ENCODE measurements at places on chromosomes 3 and 15.

- no peak for DNase-seq
Measured at GRCh38 chr15:31177951-31178350, 76.4 kb upstream of the TRPM1 start.

DNA sequence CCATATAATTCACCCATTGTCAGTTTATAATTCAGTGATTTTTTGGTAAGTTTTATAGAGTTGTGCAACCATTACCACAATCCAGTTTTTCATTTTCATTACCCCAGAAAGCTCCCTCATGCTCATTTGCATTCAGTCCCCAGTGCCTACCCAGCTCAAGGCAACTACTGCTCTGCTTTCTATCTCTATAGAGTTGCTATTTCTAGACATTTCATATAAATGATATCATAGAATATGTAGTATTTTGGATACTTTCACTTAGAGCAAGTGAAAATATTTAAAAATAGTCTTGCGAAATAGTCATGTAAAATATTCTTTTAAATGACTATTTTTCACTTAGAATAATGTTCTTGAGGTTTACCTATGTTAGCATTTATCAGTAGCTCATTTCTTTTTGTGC is 42.1 kb downstream of the ZNF654 start:
- DNase-seq = no peak

DNA sequence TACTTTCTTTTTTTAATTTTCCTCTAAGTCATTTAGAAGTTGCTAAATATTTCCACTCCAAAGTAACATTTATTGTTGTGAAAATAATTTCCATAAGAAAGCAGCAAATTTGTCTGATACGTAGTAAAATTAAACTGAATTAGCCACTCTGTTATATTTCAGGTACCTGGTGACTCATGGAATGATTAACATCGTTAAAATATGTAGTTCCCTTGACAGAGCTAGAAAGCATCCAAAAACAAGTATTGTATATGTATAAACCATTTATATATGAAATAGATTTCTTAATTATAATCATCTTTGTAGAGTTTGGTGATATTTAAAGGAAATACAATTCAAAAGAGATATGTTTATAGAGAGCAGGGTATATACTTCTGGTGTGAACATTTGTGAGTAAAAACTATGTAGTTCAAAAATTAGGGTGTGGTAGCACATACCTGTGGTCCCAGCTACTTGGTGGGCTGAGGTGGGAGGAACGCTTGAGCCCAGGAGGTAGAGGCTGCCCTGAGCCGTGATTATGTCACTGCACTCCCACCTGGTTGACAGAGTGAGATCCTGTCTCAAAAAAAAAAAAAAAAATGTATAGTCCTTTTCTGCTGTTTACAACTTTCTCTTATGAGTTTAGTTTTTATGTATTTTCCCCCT is 36.6 kb downstream of the ATP11B start:
- no peak for DNase-seq

- DNase-seq = no peak
Measured at GRCh38 chr3:147368561-147369221, 37.7 kb downstream of the ZIC4 start.

DNA sequence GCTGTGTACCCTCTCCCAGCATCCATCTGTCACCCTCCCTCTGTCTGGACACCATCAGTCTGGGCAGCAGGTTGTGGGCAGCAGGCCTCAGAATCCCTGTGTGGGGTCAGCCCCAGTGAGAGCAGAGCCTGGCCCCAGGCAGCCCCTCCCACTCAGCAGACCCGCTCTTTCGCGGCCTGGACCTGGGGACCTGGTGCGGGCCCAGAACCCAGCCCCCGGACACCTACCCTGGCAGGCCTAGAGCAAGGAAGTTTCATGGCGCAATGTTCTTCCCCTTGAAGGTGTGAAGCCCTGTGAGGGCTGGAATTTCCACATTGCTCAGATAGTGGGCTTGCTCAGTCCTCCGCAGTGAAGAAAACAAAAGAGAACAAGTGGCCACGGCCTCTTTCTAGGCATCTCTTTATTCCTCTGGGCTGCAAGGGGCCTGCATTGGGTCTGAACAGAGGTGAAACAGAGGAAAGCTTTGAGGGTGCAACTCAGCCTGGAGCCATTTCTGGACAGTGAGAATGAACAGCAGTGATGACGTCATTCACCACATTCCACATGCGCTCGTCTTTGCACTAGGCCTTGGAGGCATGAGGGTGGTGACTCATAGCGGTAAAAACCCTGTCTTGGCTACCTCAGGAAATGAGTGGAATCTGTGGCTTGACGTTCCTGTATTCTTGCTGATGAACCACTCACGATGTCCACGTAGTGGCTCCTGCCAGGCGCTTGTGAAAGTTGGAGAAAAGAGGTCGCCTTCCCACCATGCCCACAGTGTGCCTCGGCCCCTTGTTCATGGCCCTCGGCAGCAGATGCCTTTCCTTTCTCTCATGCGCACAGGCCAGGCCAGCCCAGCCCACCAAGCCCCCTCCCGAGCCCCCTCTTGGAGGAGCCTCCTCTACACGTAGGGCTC is 66.1 kb downstream of the SLC30A4 start:
- no peak for DNase-seq
